ENCODE measurements at places on chromosomes 1 and 21. TPM values are rescaled to one million over a fixed set of nuclear protein-coding genes. Genes with fewer than 3 reads are reported as not detected.

DNA sequence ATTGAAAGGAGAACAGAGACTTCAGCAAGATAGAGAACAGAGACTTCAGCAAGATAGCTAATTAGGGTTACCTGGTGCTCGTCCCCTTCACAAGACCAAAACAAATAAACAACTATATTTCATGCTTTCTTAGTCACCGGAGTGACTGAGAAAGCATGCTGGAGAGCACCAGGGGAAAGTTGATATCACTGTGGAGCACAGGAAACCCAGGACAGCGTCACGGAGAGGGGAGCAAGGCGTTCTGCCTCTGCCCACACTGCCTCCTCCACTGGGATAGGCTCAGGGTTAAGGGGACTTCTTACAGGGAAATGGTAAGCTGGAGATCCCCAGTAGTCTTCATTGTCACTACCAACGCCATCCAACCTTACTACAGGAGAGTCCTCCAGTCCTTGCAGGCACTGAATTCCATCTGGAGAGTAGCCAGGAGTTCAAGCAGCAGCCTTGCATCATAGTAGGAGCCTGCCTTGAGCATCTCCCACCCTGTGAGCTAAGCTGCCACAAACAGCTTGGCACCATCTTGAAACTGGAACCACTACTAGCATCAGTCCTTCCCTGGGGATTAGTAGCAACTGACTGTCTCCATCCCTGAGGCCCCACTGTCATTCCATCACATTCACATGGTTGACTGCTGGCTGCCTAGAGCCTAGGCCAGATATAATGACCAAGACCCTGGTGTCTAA, 239.4 kb downstream of the PLPP3 start:
- no peak for DNase-seq

AKR7A2 gene
- polyA plus RNA-seq, result 53.1 TPM

GRCh38 chr1:18805925-18806849, 53.3 kb downstream of the TAS1R2 start:
- DNase-seq, result no peak

DNA sequence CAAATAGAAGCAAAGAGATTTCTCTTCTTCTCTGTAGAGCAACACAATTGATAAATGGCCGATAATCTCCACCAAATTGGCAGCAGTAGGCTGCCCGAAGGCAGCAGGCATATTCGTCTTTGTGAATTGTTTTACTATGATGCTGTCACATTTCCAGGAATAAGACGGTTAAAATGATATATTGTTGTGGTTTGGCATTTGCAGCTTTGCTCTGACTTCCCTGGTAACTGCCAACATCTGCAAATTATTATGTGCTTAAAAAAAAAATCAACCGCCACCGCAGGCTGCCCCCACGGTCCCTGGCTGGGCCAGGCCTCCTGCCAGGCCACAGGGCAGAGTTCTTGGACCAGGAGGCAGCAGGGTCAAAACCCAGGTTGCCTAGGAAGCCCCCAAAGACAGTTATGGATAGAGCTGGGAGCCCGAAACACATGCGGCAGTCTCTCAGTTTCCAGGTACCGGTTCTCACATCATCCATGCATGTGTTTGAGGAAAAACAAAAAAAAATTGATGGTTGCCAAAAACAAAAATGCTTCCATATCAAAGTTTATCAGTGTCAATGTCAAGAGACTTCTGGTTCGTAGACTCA, 179.3 kb downstream of the ETS2 start:
- DNase-seq, result no peak

- no peak for DNase-seq
These were observed 30.2 kb downstream of the RERE start for GRCh38 chr1:8787218-8787617.

TPTE gene
- polyA plus RNA-seq, result not detected

GRCh38 chr1:3676581-3677470, 24.5 kb downstream of the TP73 start:
- no peak for DNase-seq

- DNase-seq, result no peak
These were observed 55.3 kb upstream of the KCND3 start for GRCh38 chr1:112044745-112045144.

HSD11B1 gene
- polyA plus RNA-seq, result 12.5 TPM

OR2L2 gene
- polyA plus RNA-seq, result 0.01 TPM

GRCh38 chr1:50631161-50631560, 207.9 kb upstream of the DMRTA2 start:
- DNase-seq, result no peak

C1orf50 gene
- 3.4 TPM for polyA plus RNA-seq

DNA sequence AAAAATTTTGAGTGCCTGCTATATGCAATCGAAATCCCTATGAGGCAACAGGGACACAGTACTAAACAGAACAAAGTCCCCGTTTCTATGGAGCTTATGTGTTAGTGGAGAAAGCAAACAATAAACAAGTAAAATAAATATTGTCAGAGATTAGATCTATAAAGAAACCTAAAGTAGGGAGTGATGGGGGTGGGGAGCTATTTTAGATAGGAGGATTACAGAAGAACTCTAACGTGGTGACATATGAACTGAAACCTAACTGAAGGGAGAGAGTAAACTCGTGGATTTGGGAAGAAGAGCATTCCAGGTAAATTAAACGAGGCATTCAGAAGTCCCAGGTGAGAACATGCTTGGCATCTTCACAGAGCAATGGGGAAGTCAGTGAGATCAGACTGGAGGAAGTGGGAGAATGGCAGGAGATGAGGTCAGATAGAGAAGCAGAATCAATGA, 154.5 kb downstream of the DENND1B start:
- no peak for DNase-seq

DNA sequence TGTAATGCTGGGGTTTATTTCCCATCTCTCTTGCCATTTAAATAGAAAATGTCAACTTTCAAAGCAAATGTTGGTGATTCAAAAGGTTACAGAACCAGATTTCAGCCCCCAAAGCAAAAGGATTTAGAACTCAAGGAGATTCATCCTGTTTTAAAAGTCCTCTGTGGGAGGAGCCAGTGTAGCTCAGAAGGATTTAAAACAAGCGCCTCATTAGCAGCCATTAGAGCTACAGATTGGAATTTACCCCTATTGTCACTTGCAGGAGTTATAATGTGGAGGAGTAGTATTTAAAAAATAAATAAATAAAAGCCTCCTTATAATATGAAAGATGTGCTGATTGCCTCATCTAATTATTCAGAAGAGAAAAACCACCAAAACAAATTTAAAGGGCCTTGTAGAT, 107.8 kb downstream of the LAMC2 start:
- no peak for DNase-seq

DNA sequence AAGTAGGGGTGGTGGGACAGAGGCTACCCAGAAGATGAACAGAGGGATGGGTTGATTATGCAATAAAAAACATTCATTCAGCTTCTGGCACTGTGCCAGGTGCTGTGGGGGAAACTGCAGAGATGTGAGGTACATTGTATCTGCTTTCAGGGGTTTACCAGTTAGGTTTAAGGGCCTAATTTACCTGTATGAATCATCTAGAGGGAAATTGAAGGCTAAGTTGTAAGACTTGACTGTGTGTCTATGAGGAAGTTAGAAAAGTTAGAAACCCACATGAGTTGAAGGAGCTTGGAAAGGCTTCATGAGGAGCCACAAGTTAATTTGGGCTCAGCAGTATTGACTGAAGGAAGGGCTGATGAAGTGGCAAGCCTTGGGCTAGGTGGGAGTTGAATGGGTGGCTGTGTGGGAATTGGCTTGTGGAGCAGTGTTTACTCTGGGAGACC, 36.7 kb upstream of the APOBEC4 start:
- no peak for DNase-seq

MORC3 gene
- polyA plus RNA-seq, result 21.4 TPM

Data from urinary bladder (tissue), 4 donors.